ENCODE measurements at places on chromosomes 5 and 9. TPM values are rescaled to one million over a fixed set of nuclear protein-coding genes. Genes with fewer than 3 reads are reported as not detected.

Gene LHX6
- polyA plus RNA-seq = 5.1 TPM

DNA sequence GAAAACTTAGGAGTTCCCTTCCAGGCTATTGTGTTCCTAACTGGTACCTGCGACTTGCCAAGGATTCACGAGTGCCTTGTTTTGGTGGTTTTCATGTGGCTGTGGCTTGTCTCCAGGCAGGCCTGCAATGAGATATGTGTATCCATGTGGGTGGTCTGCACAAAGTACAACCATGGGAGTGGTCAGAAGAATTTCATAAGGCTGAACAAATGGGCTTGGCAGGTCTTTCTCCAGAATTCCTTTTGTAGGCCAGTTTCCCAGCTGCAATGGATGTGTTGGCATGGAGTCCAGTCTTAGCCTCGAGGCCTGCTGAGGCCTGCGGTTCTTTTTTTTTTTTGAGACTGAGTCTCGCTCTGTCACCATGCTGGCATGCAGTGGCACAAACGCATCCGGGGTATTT is 28.8 kb upstream of the MELK start:
- DNase-seq = no peak

DNA sequence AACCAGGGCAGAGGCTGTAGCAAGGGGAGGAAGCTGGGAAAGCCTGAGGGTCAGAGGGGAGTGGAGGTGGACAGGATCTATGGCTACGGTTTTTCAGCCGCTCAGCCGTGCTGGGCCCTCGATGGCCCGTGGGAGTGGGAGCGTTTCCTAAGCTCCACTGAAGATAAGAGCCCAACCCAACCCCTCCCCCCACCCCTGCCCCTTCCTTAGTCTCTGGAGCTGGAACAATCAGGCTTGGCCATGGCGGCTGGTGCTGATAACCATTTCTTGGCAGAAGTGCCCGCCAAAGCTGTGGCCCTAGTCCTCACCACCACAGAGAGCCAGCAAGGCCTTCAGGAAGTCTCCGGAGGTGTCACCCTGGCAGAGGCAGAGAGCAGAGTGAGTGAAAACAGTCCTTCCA is 20.3 kb upstream of the TNIP1 start:
- no peak for DNase-seq

DNA sequence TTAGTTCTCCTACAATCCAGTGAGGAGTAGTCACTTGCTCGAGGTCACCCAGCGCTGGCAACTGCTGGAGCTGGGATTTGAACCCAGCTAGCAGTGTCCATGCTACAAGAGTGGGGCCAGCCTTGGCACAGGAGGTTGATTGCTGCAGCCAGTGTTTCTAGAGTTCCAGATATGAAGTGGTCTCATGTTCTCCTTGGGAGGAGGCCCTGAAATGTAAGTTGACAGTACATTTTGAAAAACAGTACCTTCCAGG is 802 bp downstream of the CCDC107 start:
- no peak for DNase-seq

GRCh38 chr5:110104726-110105669 is 415.3 kb downstream of the MAN2A1 start:
- no peak for DNase-seq

DNA sequence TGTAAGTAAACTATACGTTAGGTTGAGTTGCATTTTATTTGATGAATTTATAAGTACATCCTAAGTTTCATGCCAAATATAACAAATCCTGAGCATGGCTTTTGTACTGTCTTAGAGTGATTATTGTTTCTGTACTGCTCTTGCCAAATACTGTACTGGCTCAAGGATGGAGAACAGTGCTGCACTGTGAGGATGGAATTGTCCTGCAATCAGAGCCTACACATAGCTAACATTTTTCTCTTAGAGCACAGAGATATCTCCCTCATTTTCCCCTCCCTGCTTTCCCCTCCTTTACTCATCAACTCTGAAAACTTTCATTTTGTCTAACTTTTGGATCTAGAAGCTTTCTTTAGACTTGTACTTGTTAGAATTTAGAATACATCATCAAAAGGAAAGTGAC is 28.3 kb downstream of the LRRC70 start:
- DNase-seq = no peak

Gene OSMR
- polyA plus RNA-seq = 6.2 TPM

GRCh38 chr9:137028263-137029057 is 423 bp upstream of the ABCA2 start:
- DNase-seq = no peak

Gene SH3PXD2B
- 27.8 TPM for polyA plus RNA-seq

DNA sequence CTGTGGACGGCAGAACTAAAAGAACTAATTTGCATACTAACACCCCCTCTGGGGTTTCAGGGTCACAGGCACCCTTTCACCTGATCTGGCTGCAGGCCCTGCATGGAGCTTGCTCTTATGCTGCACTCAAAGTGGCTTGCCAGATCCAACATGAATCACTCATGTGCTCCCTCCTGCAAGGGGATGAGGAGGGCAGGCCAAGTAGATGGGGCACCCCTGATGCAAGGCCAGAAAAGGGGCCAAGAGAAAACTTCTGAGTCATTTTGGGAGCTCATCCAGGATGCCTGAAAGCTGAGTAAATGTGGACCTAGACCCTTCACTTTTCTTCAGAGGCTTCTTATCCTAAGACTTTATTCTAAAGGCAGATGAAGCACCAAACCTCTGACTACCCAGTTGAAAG is 558.5 kb upstream of the PTGER4 start:
- DNase-seq = no peak
